Activated naive CD4-positive, alpha-beta T cell (primary cell): ENCODE measurements at places on chromosomes 4 and X.

DNA sequence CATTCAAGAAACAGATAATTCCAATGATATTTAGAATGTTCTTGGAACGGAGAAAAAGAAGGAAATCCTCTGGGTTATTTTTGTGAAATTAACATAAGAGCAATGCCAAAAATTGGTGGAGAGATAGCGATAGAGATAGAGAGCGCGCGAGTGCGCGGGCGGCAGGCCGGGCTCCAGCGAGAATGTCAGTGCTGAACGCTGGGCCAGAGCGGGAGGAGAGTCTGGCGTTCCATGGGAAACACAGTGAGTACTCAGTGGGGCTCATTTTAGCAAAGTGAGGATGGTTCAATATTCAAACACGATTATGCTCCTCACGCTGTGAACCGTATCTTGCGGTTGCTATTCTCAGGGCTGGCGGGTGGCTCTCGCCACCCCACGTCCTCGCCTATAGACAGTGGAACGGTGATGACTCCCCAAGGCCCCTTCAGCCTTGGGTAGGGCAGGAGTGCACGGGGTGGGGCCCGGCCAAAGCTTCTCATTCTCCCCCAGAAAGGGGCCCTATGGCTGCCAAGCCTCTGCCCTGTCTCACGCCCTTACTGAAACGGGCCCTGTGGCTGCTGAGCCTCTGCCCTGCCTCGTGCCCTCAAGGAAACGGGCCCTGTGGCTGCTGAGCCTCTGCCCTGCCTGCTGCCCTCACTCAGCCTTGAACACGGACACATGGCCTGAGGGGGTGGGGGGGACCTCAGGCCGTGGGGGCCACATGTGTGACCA lies 16.9 kb downstream of the CPLX1 start:
- DNase-seq = no peak

DNA sequence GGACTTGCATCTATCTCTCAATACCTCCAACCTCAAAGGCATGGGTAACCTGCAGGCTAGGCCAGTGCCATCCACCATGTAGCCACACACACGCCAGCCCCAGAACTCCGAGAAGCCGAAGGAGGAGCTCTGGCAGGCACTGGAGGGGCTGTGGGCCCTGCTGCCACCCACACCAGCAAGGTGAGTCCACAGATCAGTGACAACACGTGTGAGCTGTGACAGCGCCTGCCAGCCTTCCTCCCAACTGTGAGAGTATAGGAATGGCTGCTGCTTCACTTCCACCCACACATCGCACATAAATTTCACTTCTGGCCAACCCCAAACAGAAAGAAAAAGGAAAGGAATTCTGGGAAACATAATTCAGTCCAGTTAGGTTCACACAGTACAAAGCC lies 422.6 kb downstream of the BCOR start:
- no peak for DNase-seq

GRCh38 chr4:138961664-138962063 lies 53.9 kb upstream of the NOCT start:
- no peak for DNase-seq

DNA sequence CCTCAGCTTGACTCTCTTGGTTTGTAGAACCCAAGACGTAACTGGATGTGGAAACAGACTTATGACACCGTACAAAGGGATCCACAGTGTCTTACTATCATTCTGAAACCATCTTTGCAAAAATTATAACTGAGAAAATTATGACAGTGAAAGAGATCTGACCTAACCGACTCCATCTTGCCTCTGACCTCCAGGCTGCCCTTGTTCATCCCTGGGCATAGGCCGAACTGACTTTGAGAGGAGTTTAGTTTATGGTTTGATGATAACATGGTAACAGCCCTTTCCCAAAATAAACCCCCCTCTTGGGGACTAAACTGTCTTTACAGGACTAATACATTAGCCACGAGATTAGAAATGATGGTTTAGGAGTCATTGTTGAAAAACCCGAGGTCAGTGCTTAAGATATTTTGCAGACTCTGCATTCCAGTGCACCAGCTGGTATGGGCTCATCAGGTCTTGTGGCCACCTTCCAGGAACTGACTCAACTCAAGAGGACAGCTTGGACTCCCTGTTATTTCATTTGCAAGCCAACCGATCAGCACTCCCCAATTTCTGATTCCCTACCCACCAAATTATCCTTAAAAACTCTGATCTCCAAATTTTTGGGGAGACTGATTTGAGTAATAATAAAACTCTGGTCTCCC lies 49.6 kb downstream of the CASP3 start:
- no peak for DNase-seq

GRCh38 chrX:135434258-135435138 lies 12.8 kb downstream of the SMIM10L2A start:
- no peak for DNase-seq

DNA sequence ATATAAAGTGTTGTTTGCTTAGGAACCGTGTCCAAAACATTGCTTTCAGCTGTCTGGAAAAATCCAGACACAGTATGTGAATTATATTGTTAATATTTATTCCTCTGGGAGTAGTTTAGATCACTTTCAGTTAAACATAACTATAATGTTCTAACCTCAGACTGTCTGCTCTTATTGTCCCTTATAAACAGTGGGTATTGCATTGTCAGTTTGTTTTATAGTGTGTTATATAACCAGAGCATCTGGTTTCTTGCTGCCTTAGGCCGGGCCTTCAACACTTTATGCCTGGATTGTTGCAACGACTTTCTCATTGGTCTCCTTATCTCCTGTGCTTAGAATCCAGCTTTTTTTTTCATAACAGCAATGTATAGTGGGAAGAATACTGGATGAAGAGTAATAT lies 26.4 kb downstream of the ATG4A start:
- no peak for DNase-seq

DNA sequence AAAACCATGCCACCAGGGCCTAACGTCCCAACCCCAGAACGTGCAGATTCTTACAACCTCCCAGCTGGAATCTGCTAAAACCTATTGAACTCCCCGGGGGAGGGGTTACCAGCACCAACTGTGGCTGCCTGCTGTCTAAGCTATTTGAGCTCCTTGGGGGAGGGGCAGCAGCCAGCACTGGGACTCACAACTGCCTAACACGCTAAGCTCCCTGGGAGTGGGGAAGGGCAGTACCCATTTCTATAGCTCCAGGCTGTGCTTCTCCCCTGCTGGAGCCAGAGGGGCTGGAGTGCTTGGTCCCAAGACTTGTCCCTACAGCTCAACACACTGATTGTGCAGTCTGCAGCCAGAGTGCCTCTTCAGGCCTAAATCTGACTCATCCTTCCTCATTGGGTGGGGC lies 459.8 kb upstream of the FGF16 start:
- no peak for DNase-seq

- no peak for DNase-seq
These were observed 512 bp downstream of the NOP14 start for GRCh38 chr4:2962614-2963174.

DNA sequence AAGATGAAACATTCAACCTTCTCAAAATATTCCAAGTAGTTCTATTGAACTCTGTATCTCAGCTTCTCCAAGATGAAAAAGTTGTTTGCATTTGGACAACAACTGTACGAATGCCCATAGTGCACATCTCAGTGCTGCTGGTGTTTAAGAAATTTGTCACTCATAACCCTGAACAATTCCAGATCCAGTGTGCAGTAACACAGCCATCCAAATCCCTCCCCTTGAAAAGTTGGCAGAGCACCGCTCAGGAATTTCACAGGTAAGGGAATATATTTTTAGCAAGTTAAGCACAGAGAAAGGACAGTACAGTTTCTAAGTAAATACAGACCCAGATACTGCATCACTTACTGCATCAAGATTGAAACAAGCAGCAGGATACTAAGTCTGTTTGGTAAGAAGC lies 104.7 kb downstream of the CNOT6L start:
- DNase-seq = no peak

GRCh38 chr4:51830156-51830720 lies 12.7 kb upstream of the DCUN1D4 start:
- DNase-seq = no peak

DNA sequence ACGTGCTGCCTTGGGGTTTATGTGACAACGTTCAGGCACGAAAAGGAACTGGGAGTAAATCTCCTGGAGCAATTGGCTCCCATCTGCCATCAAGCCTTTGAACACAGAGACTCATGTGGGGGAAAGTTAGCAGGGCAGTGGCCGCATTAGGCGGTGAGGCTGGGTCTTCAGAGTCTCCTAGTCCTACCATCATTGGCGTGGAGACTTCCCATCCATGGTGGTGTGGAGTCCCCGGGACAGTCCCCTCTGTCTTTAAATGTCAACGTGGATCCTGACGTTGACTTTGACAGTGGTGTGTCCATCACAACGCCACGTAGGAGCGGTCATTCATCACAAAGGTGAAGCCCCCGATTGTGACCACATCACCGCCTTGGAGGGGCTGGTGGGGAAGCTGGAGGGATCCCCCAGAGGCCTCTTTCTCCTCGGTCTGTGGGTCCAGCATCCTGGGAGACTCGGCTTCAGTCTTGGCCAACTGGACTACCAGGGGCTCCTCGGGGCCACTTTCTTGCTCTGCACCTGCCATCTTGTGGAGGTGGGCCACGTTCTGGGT lies 21.8 kb downstream of the CRLF2 start:
- DNase-seq = no peak

DNA sequence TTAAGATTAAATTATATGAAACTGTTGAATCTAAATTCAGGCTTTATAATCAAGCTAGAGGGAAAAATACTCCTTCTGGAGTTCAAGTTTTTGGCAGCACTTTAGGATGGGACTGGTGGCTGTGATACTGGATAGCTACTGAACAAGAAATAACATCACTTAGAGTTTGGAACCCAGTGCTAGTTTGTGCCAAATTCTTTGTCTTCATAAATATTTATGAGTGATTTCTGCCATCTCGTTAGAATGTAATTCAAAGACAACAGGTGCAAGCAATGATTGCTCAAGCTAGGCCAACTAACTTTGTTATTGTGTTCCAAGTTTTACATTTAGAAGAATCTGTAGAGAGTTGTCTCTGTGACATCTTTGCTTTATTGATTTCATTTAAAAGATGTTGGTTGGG lies 417.9 kb downstream of the FAT4 start:
- no peak for DNase-seq

- no peak for DNase-seq
These were observed 4.3 kb downstream of the MAEA start for GRCh38 chr4:1293991-1294390.

DNA sequence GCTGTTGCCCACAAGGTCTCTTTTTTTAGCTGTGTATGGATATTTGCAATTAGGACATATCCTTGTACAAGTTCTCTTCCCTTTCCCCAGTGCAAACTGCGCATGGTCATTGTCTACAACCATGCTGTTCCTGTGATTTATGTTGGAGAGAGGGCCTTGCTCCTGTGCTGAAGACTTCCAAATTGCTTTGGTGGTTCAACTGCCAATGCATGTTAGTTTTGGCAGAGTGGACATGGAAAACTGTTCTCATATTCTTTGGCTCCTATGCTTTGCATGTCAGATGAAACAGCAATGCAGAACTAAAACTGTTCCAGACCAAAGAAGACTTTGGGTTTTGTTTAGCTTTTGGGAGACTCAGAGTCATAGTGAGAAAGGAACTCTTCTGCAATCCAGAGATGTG lies 148.8 kb upstream of the EDNRA start:
- DNase-seq = no peak

DNA sequence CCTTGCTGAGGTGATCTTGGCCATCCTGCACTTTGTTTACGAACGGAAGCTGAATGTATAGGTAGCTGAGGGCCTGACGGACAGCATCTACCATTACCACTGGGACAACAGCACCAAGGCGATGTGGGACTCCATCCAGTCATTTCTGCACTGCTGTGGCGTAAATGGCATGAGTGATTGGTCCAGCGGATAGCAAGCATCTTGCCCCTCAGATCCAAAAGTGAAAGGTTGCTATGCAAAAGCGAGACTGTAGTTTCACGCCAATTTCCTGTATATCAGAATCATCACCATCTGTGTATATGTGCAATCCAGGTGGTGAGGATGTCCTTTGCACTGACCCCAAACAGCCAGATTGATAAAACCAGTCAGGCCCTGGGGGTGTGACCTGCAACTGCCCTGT lies 4.2 kb upstream of the PYURF start:
- DNase-seq = no peak

DNA sequence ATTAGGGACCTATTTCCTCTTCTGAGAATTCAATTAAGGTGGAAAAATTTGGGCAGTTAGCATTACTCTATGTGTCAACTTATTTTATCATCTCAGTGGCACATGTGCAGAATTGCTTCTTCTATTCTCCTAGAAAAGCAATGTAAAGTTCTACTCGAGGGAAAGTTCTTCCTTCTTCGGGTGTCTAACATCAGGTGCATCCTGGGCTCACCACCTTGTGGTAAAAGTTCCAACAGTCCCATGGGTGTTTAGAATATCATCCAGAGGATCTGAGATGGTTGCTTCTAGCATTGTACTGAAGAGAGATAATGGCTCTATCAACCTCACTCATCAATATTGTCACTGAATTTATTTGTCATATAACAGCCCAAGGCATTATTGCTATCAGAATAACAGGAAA lies 969.7 kb downstream of the PDHA2 start:
- DNase-seq = no peak

DNA sequence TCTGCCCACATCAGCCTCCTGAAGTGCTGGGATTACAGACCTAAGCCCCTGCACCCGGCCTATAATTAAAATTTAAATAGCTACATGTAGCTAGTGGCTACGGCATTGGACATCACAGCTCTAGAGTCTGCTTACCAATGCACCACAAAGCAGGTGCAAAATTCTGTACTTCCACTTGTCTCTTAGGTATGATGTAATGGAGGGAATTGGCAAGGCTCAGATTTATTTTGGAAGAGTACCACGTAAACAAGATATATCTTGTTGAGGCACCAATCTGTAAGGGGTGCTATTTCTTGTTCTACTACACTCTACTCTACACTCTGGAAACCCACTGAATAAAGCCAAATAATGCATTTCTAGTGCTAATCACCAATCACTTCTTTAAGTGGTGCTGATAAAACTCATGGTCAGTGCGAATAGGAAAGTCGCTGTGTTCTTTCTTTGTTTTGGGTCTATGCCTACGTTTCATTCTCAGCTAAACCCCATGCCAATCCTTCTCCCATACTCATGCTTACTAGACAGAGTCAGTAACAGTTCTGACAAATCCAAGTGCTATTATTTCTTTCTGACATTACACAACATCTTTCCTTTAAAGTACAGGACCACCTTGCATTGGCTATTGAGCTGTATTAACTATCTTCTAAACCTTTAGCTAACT lies 92.3 kb downstream of the GC start:
- DNase-seq = no peak

DNA sequence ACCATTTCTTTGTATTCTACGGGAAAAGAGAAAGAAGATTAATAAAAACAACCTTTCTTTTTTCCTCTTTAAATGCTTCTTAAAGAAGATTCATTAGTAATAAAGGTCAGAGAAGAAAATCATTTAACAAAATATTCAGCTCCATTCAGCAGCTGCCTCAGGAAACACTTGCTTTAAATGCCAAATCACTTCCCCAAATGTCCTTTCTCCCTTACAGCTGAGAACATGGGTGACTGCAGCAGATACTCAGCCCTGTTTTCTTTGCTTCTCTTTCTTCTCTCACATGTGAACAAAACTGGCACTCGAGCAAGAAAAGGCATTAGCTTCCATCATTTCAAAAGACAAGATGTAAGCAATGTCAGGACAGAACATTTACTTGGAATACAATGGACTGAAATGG lies 120.2 kb downstream of the INPP4B start:
- DNase-seq = no peak

- no peak for DNase-seq
These were observed 117.8 kb downstream of the EFHC2 start for GRCh38 chrX:44225667-44226066.
